Activated T-helper 1 cell treated with anti-CD3 and anti-CD28 coated beads, Interleukin-12 subunit alpha, Interleukin-12 subunit beta, Interleukin-2, Interleukin-4 antibody, amounts not matched to agents 30 ng/mL and 10 ng/mL and 1 ng/mL, durations not matched to agents 14 hours and 24 hours and 36 hours (primary cell): ENCODE measurements at places on chromosomes 1 and 21.
A peak's percentile ranks its signal among the peaks of the same experiment; 100 is the strongest.

GRCh38 chr1:17438318-17439249 is 893 bp downstream of the RCC2 start:
- DNase-seq: peak; percentile 64

GRCh38 chr1:165884690-165885304 is 57.4 kb downstream of the UCK2 start:
- no peak for DNase-seq

- no peak for DNase-seq
These were observed 6.4 kb upstream of the MMEL1 start for GRCh38 chr1:2639203-2639602.

- no peak for DNase-seq
These were observed 428.3 kb downstream of the KIF26B start for GRCh38 chr1:245583081-245583480.

- DNase-seq: no peak
These were observed 6.7 kb downstream of the TAF1A start for GRCh38 chr1:222583079-222583478.

DNA sequence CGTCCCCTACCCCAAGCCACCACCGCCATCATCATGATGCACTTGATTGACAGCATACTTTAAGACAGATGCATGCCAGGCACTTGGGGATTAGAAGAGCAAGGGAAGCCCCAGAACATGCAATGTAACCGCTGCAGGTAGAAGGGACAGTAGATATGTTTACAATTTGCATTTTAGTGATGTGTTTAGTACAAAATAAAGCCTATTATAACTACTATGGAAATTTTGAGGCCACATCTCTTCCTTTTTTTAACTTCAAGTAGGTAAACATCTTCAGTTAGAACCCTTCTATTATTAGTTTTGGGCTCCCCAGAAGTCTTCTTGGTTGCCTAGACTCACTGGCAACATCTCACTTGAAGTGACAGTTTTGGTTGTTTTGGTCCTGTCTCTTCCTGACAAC is 25.3 kb downstream of the CR1L start:
- DNase-seq: no peak
